ENCODE measurements at places on chromosomes 7 and 10. TPM values are rescaled to one million over a fixed set of nuclear protein-coding genes. Genes with fewer than 3 reads are reported as not detected.

The IKZF1 gene
- 1.1 TPM for total RNA-seq

The NKX2-3 gene
- not detected for total RNA-seq

The KEL gene
- not detected for total RNA-seq

The ZNF789 gene
- total RNA-seq: 1.6 TPM

The LARP4B gene
- total RNA-seq: 76.2 TPM

The ITIH2 gene
- not detected for total RNA-seq

The ZNF479 gene
- total RNA-seq: not detected

The PHKG1 gene
- 43.5 TPM for total RNA-seq

The CUTC gene
- 132 TPM for total RNA-seq

The SEMA3D gene
- not detected for total RNA-seq

The PLXNA4 gene
- 2.5 TPM for total RNA-seq

The LIPJ gene
- total RNA-seq: 0.27 TPM

The HNRNPF gene
- total RNA-seq: 68.0 TPM

The CPED1 gene
- 13.3 TPM for total RNA-seq

The RAMP3 gene
- 16.9 TPM for total RNA-seq

The ENTPD1 gene
- 1.6 TPM for total RNA-seq

The PLAU gene
- total RNA-seq: 18.2 TPM

The NXPH1 gene
- total RNA-seq: not detected

The SEMA3E gene
- total RNA-seq: 0.34 TPM

The KLF14 gene
- 1.2 TPM for total RNA-seq

The AUTS2 gene
- 14.3 TPM for total RNA-seq

The PAPSS2 gene
- 4.7 TPM for total RNA-seq

The MSMB gene
- total RNA-seq: not detected

The IL2RA gene
- total RNA-seq: 0.71 TPM

The FAM149B1 gene
- total RNA-seq: 10.8 TPM

The SPDYE8 gene
- not detected for total RNA-seq

The FBXO24 gene
- total RNA-seq: 0.32 TPM

The TLX1 gene
- not detected for total RNA-seq

The SRRM3 gene
- 1.9 TPM for total RNA-seq

The SPDYE9 gene
- not detected for total RNA-seq

The GRB10 gene
- 53.0 TPM for total RNA-seq

The PTF1A gene
- not detected for total RNA-seq

The VAX1 gene
- total RNA-seq: not detected

The WNT2 gene
- not detected for total RNA-seq

The SLC26A3 gene
- not detected for total RNA-seq

The FLNC gene
- 2,884 TPM for total RNA-seq

The FAM13C gene
- total RNA-seq: 13.1 TPM

The KCNH2 gene
- 0.22 TPM for total RNA-seq

The COBL gene
- 139 TPM for total RNA-seq

The NSUN5 gene
- total RNA-seq: 34.0 TPM

The MEOX2 gene
- 6.9 TPM for total RNA-seq

The SPDYE5 gene
- not detected for total RNA-seq

The DNAJC30 gene
- 13.9 TPM for total RNA-seq

The CAV2 gene
- 20.0 TPM for total RNA-seq

The SEC31B gene
- 2.9 TPM for total RNA-seq

The TMEM176B gene
- 5.4 TPM for total RNA-seq

The ADAMTS14 gene
- 0.06 TPM for total RNA-seq

The NRP1 gene
- total RNA-seq: 48.8 TPM

The NUTM2A gene
- 1.2 TPM for total RNA-seq

The SPDYE2 gene
- not detected for total RNA-seq

The CALHM2 gene
- 7.0 TPM for total RNA-seq

The TFPI2 gene
- total RNA-seq: 3.2 TPM

The PHYHIPL gene
- 0.08 TPM for total RNA-seq

The OR2A1 gene
- not detected for total RNA-seq

The EZH2 gene
- 1.9 TPM for total RNA-seq

The DHTKD1 gene
- 31.7 TPM for total RNA-seq

The EEPD1 gene
- 19.8 TPM for total RNA-seq

The OR2A25 gene
- total RNA-seq: not detected

The PANK1 gene
- 12.9 TPM for total RNA-seq

The MSS51 gene
- 132 TPM for total RNA-seq

Data from psoas muscle (tissue), 8 donors.